Hippocampal formation (tissue), 2 donors: ENCODE measurements at places on chromosomes 5 and 9.
A peak's percentile ranks its signal among the peaks of the same experiment; 100 is the strongest.

DNA sequence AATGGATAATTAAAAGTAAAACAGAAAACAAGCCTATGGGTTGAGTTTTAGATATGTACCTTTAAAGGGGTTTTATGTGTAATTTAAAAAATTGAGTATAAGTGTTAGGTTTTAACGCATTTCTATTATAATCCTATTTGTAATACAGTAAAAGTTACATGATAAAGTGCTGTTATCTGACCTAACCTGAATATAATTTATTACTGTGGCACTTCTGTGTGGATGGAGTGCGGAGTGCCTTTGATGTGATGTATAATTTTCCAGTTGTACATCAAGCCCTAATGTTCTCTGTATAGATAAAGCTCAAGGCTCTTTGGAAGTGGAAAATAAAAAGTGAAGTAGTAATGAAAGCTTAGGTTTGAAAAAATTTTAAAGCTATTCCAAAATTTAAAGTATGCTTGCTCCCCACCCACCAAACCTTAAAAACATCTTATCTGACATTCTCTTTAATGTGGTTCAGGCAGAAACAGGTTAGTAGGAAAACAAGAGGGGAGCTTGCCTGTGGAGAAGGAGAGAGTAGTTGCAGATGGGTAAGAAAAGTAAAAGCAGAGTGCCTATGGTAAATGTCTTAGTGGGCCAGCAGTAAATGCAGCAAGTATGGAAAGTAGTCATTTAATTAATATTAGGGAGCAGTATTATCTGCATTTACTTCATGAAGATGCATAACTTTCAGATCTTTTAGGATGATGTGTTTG lies 4.0 kb downstream of the MATR3 start:
- no peak for DNase-seq

DNA sequence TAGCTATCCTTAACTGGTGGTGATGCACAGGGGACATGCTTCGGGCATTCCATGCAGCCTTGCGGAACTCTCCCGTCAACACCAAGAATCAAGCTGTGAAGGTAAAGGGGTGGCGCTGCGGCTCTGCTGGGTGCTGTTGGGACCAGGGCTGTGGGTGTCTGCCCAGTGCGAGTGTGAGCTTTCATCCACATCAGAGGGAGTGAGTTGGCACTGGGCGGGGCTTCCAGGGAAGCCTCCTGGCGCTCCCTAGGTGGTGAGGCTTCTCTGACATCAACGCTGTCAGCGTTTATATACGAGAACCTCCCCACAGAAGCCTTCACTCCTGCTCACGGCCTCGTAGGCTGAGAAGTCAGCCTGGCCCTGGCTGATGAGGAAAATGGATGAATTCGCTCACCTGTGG lies 11.7 kb downstream of the ARPC5L start:
- no peak for DNase-seq

DNA sequence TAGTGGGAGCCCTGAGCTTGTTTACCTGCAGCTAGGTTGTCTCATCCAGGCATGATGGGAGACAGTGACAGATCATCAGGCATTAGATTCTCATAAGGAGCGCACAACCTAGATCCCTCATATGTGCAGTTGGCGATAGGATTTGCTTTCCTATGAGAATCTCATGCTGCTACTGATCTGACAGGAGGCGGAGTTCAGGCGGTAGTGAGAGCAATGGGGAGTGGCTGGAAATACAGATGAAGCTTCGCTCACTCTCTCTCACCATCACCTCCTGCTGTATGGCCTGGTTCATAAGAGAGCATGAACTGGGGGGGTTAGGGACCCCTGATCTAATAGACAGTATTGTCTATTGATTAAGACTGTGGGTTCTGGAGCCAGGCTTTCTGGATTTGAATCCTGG lies 24.9 kb downstream of the SMAD5 start:
- DNase-seq, result no peak

GRCh38 chr9:101778332-101778731 lies 39.9 kb upstream of the GRIN3A start:
- no peak for DNase-seq

- no peak for DNase-seq
Measured at GRCh38 chr5:177319913-177320588, 8.4 kb upstream of the MXD3 start.

- peak; percentile 43 for DNase-seq
Measured at GRCh38 chr9:83920469-83920926, 734 bp downstream of the KIF27 start.

- no peak for DNase-seq
Measured at GRCh38 chr5:4630031-4630430, 510.1 kb upstream of the ADAMTS16 start.

- DNase-seq, result no peak
Measured at GRCh38 chr5:148855249-148856008, 29.0 kb downstream of the ADRB2 start.

GRCh38 chr5:132027027-132027426 lies 15.6 kb upstream of the ACSL6 start:
- DNase-seq, result no peak

DNA sequence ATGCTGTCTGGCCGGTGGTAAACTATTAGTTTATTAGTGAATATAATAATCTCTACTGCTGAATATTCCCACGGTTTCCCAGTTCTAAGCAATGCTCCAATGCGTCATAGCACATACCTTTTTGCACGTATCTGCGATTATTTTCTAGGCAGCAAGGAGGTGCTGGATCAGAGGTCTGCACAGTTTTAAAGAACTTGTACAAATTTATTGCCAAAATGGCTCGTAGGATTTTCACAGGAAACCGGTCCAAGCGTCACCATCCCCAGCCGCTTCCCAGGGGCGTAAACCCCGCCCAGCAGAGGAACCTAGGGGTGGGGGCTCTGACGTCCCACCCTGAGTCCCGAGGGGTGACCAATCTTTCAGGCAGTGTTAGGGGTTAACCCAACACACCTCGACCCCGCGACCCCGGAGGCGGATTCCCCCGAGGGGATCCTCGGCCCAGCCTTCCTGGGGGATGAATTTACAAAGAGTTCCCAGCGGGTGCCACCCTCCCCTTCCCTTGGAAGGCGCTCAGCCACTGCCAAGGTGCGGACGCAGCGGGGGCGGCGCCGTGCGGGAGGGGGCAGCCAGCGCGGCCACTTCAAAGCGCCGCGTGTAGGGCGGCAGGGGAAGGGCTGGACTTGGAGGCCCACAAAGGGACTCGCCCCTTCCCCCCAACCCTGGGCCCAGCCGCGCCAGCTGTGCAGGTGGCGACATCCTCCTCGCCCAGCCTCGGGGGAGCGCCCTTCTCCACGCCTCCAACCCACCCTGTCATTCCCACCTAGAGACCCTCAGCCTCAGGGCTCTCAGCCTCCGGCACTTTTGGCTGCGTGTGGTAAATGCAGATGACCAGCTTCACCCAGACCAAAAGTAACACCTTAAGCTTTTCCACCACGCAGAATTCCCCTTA lies 43.5 kb upstream of the TCF7 start:
- DNase-seq, result no peak

GRCh38 chr9:93262537-93263310 lies 78.8 kb downstream of the WNK2 start:
- no peak for DNase-seq

- peak; percentile 55 for DNase-seq
Measured at GRCh38 chr5:16713386-16713928, 96.7 kb upstream of the RETREG1 start.

- no peak for DNase-seq
Measured at GRCh38 chr9:130732136-130732535, 38.6 kb downstream of the EXOSC2 start.

DNA sequence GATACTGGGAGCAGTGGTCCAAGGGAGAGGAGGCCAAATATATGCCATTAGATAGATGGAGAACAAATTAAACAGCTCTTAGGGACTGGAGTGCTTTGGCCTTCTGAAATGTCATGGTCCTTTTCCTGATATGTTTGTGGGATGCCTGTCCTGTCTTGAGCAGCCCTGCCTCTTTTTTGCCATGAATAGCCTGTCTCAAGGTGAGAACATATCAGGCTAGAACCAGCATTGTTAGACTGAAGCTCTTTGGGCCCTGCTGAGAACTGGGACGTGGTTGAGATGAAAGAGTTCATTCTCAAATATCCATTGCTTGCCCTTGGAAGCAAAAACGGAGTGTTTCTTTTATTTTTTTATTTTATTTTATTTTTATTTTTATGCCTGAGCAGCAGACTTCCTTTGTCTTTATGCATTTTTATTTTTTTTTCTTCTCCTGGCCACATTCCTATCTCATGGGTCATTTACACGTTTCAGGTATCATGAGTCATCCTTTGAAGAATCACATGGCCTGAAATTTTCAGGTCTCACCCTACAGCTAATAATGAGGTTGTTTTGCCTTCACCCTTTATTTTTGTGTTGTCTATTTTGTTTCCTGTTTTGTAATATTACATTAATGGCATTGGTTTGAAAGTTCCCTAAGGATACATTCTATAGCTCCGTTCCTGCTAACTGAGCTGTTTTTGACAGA lies 371.4 kb downstream of the PSAT1 start:
- DNase-seq, result no peak

- DNase-seq, result no peak
Measured at GRCh38 chr5:142322747-142323479, 1.9 kb downstream of the SPRY4 start.

- no peak for DNase-seq
Measured at GRCh38 chr9:98555651-98556465, 152.9 kb downstream of the GABBR2 start.

DNA sequence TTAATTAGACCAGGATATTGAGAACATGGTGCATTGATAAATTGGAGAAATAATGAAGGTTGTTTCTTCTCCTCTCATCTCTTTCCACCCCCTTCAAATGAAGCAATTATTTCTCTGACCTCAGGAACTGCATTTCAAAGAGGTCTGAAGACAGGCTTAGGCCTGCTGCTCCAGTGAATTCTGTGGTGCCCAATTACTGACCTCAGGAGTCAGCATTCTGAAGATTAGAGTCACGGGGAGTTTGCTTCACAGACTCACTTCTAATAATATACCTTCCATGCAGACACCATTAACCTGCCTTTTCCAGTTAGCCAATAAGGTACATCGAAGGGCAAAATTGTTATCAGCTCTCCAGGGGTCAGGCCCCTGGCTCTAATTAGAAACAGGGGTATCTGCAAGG lies 270.9 kb downstream of the GAS1 start:
- no peak for DNase-seq

GRCh38 chr5:72251386-72251785 lies 68.7 kb downstream of the MRPS27 start:
- no peak for DNase-seq

- DNase-seq, result no peak
Measured at GRCh38 chr5:6773342-6774035, 60.3 kb downstream of the TENT4A start.

DNA sequence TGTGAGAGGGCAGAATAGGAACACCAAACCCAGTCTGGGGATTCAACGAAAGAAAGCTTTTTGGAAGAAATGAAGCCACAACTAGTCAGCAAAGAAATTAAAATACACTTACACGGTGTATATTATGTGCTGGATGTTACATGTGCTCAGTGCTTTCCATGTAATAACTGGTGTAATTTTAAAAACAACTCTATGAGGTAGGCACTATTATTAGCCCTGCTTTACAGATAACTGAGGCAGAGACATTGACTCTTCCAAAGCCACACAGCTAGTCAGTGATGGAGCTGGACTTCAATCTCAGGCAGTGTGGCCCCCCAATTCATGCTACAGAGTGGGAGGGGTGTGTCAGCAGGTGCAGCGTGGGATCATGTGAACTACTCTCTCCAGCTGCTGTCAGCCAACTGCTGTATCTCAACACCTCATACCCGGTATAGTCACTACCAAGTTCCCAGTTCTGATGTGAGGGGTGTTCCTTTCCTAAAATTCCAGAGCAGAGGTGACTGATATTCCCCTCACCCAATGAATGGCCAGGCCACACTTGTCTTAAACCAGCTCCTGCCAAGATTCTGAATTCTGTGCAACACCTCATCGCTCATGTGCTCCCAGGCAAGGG lies 33.8 kb upstream of the TJP2 start:
- no peak for DNase-seq

DNA sequence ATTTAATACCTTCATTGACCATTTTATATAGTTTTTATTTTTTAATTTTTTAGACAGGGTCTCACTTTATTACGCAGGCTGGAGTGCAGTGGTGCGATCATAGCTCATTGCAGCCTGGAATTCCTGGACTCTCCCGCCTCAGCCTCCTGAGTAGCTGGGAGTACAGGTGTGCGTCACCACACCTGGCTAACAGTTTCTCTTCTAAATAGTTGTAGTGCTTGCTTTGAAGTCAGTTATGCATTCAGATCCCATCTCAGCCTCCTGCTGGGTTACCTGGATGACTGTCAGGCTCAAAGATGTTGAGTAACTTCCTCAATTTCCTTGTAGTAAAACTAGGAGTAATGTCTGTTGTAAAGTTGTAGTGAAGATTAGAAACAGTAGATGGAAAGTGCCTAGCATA lies 21.4 kb downstream of the SNX18 start:
- no peak for DNase-seq

DNA sequence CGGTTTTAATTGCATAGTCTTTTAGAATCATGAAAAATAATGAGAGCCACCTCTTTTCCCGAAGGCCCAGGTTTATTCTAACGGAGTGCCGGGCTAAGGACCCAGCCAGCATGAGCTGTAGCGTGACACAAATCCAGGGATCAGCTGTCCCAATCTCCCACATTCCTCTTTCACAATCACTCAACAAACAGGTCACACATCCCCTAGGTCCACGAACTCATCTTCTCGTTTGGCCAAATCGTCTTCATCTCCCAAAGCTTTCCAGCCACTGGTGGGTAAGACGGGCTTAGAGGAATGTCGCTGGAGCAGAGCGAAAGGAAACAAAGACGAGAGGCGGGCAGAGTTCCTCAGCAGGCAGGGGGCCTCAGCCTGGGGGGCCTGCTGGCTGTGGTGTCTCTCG lies 55.5 kb upstream of the GOLPH3 start:
- DNase-seq, result no peak

DNA sequence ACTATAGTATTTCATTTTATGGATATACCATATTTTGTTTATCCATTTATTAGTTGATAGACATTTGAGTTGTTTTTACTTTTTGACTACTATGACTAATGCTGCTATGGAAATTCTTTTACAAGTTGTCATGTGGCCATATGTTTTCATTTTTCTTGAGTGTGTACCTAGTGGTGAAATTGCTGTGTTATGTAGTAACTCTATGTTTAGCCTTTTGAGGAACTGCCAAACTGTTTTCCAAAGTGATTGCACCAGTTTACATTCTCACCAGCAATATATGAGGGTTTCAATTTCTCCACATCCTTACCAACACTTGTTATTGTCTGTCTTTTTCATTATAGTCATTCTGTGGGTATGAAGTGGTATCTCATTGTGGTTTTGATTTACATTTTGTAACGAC lies 75.4 kb downstream of the GRIA1 start:
- DNase-seq, result no peak

DNA sequence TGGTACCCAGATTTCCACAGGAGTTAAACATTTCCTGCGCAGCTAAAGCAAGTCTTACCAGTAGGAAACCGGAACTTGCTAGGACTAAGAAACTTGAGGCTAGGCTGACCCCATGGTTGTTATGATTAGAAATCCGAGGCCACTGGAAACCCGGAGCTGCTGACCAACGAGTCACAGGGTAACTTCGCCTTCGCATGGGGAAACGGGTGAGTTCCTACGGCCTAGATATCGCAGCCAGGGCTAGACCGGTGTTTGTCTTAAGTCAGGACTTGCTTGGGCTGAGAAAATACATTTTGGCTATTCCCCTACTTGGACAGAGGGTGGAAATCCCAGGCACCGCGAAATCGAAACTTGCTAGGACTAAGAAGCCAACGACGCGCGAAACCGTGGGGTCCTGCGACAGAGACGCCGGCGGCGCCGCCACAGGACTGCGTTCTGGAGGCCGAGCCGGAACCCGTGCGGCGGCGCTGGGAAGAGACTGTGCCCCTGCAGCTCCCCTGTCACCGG lies 1.6 kb upstream of the ANXA2R start:
- DNase-seq, result peak; percentile 77

GRCh38 chr5:157109744-157110143 lies 900 bp upstream of the HAVCR2 start:
- DNase-seq, result no peak

GRCh38 chr9:69380301-69380700 lies 55.3 kb downstream of the ENTREP1 start:
- DNase-seq, result no peak
